Urothelium cell line (cell line): ENCODE measurements at places on chromosomes 12 and 14.

DNA sequence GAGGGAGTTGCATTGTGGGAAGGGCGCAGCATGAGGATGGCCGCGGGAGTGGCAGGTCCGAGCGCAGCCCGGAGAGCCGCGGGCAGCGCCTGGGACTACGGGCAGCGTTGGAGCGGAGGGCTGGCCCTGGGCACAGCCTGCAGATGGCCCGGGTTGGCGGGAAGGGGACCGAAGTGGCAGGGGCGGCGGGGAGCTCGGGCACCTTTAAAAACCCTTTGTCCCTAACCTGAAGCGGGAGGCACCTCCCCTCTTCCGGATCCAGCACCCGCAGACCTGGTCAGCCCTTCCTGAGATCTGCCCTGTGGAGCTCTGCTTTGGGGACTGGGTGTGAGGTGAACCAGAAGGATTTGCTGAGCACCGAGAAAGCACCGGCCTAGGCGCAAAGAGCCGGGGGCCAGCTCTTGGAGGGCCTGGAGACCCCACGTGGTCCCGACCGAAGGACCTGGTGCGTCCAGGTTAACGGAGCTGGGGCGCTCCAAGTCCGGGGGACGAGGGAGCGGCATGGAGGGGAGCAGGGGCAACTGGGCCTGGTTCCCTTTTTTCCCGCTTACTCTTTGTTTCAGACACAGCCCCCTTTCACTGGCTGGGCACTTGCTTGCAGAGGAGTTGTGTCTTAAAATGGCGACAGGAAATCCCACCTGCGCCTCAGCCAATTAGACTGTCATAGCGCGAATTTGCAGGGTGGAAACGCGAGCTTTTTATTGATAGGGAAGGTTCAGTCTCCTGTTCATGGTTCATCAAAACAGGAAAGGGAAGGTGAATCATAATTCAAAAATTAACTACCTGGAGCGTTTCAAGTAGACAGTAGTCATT, 792 bp upstream of the SLC38A1 start:
- no peak for DNase-seq

DNA sequence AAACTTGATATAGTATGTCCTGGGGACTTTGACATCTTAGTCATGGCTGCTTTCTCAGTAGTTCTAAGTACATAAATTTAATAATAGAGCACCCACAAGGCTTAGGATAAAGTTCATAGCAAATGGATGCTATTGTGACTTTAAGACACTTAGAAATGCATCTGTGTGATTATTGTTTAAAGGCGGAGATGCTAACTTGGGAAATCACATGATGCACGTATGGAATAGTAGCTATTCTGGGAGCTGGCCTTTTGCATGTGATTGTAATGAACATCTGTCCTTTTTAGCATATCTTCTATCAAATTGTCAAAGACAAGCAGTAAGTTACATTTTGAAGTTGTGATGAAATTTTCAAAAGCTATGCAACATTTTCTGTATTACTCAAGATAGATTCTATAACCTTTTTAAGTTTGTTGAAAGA, 46.7 kb upstream of the ATP2A2 start:
- no peak for DNase-seq

DNA sequence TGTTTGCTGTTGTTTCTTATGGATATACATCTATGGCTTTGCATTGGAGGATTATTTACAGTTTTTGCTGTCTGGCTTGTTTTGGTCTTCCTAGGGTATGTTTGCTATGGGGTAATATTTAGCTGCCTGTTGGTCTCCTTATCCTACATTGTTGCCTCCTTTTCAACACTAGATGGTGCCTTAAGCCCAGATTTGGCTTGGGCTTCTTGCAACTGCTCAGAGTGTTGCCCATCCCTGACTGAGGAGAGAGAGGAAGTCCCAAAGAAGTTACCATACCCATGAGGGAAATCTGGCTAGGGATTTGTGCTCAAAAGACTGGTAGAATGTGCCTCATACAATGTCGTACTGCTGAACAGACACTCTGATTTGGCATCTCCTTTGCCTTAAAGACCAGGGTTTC, 94.6 kb upstream of the MUCL1 start:
- DNase-seq, result peak; percentile 44

GRCh38 chr12:54948171-54948570, 36.4 kb downstream of the TESPA1 start:
- no peak for DNase-seq

DNA sequence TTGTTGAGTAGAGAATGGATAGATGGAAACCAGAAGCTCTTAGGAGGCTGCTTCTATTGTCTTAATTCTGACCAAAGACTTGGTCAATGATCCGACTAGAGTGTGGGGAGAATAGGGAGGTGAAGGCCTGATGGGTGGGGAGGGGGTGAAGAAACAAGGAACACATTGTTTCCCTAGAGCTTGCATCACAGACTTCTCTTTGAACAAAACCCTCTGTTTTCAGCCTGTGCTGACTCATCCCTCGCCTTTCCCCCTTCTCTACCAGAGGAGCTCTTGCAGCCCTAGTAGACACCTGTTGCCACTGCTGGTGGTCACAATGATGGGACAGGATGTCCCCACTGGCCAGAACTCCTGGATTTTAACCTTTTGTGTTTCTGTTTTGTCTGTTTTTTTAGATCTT, 46.8 kb upstream of the CISTR start:
- DNase-seq, result peak; percentile 89

- no peak for DNase-seq
Observed at GRCh38 chr12:53754633-53755264, 3.0 kb upstream of the CISTR start.

- no peak for DNase-seq
Observed at GRCh38 chr12:8465301-8465996, 9.7 kb downstream of the CLEC6A start.

- no peak for DNase-seq
Observed at GRCh38 chr12:92544322-92544721, 158.5 kb upstream of the PLEKHG7 start.

DNA sequence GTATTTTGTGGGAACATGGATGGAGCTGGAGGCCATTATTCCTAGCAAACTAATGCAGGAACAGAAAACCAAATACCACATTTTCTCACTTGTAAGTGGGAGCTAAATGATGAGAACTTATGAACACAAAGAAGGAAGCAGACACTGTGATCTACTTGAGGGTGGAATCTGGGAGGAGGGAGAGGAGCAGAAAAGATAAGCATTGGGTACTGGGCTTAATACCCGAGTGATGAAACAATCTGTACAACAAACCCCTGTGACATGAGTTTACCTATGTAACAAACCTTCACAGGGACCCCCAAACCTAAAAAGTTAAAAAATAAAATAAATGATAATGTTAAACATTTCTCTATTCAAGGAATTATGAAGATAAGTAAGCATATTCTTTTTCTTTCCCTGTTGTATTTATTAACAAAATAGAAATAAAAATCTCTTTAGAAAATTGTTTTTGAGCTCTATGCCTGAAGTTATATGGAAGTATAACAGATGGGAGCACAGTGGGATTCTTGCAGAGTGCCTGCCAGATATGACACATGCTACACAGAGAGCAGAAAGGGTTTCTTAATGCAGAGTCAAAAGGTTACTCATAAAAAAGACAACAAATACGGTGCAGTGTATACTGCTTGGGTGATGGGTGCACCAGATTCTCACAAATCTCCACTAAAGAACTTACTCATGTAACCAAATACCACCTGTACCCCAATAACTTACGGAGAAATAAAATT, 52.0 kb upstream of the SYNE2 start:
- no peak for DNase-seq

DNA sequence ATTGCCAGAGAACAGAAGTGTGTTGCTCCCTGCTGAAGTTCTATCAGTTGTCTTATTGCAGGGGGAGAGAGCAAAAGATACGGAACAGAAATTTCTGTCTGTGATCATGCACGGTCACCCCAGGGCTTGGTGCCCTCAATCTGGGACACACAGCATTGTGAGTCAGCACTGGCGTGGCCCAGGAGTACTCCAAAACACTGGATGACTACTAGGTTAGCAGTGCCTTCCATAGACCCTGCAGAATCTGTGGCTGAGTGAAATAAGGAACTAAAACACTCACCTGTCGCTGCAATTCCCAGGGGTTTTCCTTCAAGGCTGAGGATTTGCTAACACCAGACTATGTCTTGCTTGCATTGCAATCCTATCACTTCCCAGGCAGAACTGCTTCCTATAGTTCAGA, 165.5 kb downstream of the ANO6 start:
- no peak for DNase-seq

GRCh38 chr12:101485021-101485420, 9.9 kb downstream of the SPIC start:
- no peak for DNase-seq

- no peak for DNase-seq
Observed at GRCh38 chr12:94445662-94446061, 14.0 kb downstream of the CEP83 start.

GRCh38 chr14:98368221-98368620, 903.8 kb downstream of the BCL11B start:
- DNase-seq, result no peak

- DNase-seq, result no peak
Observed at GRCh38 chr12:23211384-23212320, 586.7 kb downstream of the ETNK1 start.

DNA sequence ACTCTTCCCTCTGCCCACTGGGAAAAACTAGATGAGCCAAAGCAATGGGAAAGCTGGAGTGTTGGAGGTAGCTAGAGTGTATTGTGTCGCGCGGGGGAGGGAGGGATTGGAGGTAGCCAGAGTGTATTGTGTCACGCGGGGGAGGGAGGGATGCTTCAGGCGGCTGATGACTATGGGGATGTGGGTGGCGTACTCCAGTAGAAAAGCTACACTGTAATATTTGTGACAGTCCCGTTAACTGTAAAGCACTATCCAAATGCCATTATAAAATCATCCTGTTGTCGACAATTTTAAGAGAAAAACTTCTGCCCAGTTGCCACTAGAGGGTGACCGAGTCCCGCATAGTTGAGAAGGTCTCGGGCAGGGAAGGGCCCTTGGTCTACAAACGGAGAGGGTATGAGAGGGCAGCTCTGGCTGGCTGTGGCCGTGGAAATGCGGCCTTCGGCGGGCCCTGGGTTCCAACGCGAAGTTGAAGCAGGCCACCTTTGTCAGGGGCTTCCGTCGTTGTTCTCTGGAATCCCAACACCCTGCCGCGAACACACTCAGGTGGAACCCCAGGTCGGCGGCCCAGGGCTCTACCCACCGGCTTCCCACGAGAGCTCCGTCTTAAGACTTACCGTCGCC, 15.1 kb upstream of the PLEK2 start:
- DNase-seq, result peak; percentile 93

GRCh38 chr14:39555749-39556148, 123.5 kb upstream of the FBXO33 start:
- DNase-seq, result no peak

DNA sequence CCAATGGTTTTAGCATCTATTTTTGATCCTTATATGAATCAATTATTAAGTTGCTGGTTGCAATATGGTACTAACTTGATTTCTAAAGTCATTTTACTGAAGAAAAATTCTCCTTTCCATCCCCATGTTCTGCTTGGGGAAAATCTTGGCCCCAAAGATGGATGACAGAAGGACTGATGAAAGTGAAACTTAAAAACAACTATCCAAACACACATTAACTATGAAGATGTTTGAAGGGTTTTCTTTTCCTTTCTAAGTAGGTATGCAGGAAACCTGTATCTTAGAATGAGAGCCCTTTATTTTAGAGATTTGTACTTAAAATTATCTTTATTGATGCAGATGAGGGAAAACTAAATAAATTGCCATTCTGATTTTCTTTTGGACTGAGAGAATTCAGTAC, 5.9 kb downstream of the C12orf71 start:
- no peak for DNase-seq

- DNase-seq, result no peak
Observed at GRCh38 chr12:1531654-1532374, 62.6 kb downstream of the FBXL14 start.

DNA sequence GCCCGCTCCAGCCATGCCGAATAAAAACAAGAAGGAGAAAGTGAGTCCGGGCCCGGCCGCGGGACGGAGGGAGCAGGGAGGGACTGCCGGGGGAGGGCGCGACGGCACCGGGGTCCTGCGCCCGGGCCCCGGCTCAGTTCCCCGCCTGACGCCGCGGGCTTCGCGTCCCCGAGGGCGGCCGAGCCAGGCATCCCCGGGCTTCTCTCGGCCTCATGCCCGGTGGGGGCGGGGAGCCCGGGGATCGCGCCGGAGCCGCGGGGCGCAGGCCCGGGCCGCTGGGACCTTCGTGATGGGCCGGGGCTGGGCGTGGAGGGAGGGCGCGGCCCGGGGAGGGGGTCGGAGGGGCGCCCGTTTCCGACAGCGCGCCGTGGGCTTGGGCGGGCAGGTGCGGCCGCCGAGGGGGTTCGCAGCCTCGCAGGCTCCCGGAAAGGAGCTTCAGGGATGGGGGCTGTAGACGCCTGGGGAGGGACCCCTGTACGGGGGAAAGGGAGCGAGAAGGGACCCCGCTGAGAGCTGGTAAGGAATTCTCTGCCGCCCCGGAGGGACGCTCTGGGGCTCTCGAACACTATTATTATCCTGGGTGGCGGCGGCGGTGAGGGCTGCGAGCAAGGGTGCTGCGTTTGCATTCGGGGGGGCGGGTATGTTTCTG, 496 bp downstream of the PPP2R5C start:
- peak; percentile 21 for DNase-seq

DNA sequence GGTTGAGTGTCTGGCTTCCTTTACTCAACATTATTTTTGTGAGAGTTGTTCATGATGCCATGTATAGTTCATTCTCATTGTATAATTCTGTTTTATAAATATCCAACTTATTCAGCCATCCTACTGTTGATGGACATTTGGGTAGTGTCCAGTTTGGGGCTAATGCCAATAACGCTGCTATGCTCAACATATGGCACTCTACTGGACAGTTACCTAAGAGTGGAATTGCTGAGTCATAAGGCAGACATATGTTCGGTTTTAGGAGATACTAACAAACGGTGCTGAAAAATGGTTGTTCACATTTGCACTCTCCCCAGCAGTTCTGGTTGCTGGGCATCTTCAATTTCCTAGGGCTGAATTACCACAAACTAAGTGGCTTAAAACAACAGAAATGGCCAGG, 28.7 kb upstream of the P2RX4 start:
- DNase-seq, result no peak

DNA sequence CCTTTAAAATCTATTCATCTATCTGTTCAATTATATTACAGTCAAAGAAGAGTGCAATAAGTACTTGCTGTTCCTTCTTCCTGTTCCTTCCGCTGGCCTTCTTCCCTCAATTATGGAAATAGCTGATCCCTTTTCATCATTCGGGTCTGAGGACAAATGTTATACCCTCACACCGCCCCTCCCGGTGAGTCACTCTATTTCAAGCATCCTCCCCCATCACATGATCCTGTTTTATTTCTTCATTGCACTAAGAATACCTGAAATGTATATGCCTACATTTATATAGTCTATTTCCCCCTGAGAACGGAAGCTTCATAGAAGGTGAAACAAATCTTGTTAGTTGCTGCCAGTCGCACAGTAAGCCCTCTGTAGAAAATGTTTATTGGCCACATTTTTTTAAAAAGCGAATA, 2.5 kb downstream of the SLC38A1 start:
- DNase-seq, result no peak

GRCh38 chr12:66187821-66188220, 1.2 kb upstream of the IRAK3 start:
- no peak for DNase-seq
